Ammon's horn (tissue), 1 donor: ENCODE measurements at places on chromosomes 16 and 17.

- no peak for DNase-seq
Observed at GRCh38 chr17:62755141-62755851, 52.8 kb downstream of the MARCHF10 start.

- no peak for DNase-seq
Observed at GRCh38 chr17:9973669-9974447, 68.8 kb upstream of the RCVRN start.

DNA sequence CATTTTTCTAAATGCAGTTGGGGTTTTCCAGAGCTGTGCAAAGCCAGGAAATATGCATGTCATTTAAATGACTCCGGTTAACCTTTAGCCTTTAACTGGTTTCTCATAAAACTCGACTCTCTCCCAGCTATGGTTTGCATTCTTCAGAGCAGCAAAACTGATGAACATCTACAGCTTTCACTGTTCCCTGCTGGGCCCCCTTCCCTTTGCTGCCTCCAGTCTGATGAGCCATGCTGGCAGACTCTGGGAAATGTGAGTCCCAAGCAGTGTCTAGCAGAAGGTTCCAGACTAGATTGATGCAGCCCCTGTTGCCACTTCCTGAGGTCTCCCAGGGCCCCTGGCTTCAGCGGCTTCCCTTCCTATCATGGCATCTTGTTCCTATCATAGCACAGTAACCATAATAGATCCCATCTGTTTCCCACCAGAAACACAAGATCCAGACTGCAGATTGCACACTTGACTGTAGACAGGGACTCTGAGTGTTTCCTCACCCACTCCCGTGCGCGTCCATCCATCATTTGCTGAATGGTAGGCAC is 135.4 kb downstream of the CLEC16A start:
- peak; percentile 14 for DNase-seq

DNA sequence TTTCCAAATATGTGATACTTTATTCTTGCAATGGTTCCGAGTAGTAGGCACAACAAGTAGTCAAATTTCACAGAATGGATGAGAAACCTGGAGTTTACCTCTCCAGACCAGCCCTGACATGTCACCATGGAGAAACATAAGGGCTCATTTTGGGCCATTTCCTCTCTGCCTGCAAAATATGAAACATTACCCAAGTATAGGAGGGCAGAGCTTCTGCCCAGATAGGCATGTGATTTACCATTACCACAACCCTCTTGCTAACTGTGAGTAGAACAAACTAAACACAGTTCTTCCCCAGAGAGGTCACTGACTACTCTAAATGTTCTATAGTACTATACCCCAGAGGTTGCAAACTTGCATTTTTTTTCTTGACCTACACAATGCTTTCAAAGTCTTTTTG is 15.7 kb upstream of the KPNB1 start:
- no peak for DNase-seq

GRCh38 chr17:39962642-39963220 is at the start of gene GSDMA:
GSDMA (plus strand) TSS chr17:39963004; CDS start chr17:39965688, 2,684 bp downstream.
- no peak for DNase-seq

DNA sequence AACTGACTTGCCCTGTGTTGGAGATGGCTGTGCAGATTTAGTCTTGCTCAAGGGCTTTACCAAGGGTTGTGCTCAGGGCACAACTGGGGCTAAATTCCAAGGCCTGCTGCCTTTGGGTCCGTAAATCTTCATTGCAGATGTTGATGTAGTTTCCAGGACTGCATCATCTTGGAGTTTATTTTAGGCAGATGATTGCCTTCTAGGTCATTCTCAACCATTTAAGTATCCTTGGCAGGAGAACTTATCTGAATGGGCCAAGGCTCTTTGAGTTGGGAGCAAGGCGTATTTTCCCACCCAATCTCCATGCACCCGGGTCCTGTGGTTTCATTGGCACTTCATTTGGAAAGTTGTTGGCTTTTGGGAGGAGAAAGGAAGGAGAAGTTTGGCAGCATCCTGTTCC is 200.3 kb downstream of the MSI2 start:
- DNase-seq = no peak

DNA sequence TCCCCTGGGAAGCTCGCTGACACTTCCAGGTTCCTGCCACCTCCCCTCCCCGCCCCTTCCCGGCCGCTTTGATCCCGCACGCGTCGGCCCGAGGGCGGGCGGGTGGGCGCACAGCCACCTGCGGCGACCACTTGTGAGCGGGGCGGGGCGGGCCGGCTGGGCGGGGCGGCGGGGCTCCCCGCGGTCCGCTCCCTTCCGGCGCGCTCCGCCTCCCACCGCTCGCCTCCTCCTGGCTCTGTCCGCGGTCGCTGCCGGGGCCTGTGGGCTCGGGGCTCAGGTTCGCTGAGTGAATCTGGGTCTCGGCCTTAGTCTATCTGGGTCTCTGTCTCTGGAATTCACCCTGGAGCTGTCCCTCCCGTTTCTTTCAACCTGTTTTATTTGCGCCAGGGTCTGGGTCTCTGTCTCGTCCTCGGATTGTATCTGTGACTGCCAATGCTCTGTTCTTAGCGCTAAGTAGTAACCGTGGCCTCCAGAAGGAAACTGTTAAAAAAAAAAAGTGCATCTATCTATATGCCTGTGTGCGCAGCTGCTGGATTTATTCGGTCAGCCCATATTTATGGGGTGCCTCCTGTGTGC is 2.7 kb upstream of the HES7 start:
- peak; percentile 36 for DNase-seq
